ENCODE measurements at places on chromosomes 5 and 9.

- no peak for DNase-seq
Measured at GRCh38 chr5:4855036-4855435, 285.1 kb upstream of the ADAMTS16 start.

DNA sequence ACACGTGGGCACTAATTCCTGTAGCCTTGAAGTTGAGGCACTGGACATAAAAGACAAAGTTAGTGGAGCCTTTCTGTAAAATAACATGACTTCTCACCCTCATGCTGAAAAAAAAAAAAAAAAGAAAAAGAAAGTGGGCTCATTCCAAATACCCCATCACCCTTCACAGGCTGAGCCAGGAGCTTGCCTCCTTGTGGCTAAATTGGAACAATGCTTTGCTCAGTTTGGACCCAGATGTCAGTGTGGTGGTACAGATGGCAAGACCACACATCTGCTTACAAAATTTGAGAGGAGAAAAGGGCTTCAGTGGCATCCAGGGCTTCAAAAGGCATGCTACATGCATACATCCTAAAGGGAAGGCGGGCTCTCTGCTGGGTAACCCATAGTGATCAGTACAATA, 342.8 kb downstream of the EBF1 start:
- DNase-seq, result no peak

GRCh38 chr5:147887930-147888329, 9.4 kb downstream of the SCGB3A2 start:
- no peak for DNase-seq

DNA sequence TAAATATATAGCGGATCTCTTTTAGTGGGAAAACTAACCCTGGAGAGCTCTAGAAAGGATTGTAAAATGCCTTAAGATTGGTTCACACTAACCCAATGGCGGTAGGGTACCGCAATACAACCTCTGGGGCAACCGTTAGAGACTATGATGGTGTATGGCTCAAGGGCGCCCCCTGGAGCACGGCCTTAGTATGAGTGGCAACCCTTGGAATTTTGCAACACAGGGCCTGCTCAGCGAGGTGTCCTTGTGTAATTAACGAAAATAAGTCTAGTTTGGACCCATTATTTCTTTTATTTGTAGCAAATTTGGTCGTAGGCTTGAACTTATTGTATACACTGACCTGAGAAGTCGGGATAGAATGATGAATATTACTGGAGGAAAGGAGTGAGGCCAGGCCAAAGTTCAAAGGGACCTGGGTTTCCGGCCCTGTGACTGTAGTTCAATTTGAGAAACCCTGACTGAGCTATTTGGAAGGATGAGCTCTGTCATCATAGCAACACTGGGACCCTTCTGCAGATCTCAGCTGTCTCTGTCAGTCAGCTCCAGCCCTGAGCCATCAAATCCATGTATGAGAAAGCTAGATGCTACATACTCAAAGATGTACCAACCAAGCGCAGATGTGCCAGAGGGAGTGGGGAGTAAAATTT, 54.8 kb downstream of the CAMK4 start:
- peak; percentile 77 for DNase-seq

DNA sequence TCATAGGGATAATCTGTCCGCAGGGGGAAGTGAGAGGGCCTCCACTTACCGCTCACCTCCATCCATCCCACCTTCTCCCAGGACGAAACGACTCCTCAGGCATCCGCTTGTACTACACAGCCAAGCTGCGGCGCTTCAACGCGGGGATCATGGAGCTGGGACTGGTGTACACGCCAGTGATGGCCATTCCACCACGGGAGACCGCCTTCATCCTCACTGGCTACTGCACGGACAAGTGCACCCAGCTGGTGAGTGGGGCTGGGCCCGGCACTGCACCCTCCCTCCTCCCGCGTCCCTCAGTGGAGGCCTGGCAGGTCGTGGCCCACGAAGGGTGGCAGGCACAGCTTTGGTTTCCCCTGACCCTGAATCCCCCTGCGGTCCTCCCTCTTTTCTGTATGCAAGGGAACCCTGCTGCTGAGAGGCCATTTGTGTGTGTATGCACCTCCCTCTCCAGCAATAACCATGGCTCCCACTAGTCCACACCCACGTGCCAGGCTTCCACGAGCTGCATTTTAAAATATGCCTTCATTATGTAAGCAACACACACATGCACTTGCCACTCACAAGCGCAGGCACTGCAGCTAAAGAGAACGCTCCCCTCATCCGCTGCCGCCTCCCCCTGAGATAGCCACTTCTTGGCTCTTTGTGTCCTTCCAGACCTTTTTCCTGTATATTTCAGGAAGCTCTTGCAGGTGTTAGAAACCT, 11.8 kb downstream of the DBH start:
- no peak for DNase-seq

DNA sequence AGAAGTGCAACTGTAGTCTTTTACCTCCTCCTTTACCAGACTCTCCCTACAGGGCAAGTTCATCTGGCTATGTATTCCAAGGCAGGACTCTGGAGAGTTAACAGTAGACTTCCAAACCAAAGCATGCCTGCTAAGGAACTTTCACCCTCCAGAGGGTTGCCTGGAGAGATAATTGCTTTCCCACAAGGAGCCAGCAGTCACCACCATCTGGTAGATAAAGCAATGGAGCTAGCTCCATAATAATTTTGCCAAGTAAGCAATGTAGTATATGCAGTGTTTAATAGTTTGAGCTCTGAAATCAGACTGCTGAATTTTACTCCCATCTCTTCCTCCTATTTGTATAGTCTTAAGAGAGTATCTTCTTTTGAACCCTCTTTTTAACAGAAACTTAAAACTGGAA, 566.8 kb upstream of the PTGER4 start:
- no peak for DNase-seq

DNA sequence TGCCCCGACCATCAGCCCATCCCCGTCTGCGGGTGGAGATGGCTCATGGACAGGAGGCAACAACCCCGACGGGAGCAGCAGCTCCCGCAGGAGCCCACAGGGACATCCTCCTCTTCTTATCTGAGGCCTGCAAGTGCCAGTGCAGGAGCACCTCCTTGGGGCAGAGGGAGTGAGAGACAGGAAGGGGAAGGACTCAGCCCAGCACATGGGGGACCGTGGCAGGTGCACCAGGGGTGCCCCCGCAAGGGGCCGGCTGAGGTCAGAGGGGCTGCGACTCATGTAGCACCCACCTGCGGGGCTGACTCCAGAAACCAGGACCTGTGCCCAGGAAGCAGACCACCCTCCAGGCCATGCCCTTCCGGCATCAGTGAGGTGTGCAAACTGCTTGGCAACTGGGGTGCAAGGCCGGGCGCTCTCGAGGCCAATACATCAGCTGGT, 259.8 kb upstream of the ADAMTS16 start:
- no peak for DNase-seq

- DNase-seq, result no peak
Measured at GRCh38 chr9:99593610-99594009, 228.1 kb upstream of the NR4A3 start.

GRCh38 chr9:123099042-123099441, 65.6 kb downstream of the GPR21 start:
- no peak for DNase-seq

- DNase-seq, result no peak
Measured at GRCh38 chr9:12667892-12668291, 25.3 kb upstream of the TYRP1 start.

DNA sequence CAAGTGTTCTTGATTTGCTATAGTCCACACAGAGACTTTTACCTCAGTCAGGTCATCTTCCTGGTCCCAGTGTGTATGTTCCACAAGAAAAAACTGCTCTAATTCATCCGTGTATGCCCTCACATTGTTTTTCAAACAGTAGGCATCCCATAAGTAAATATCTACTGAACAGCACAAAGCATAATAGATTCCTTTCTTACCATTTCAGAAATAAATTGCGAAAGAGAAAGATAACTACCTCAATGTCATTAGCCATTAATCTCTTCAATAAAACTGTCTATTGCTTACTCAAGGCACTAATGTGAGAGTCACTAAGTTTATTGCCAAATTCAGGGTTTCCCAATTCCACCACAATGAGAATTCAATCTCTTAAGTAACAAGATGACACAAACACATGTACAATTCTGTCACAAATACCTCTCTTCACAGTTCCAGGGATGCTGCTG, 9.6 kb downstream of the FBXW2 start:
- DNase-seq, result no peak

- DNase-seq, result no peak
Measured at GRCh38 chr9:130054325-130054786, 650 bp downstream of the GPR107 start.

- DNase-seq, result no peak
Measured at GRCh38 chr9:2337627-2338026, 284.0 kb upstream of the VLDLR start.

GRCh38 chr5:133470841-133471240, 141.5 kb downstream of the FSTL4 start:
- DNase-seq, result no peak

- DNase-seq, result no peak
Measured at GRCh38 chr5:5315068-5315980, 107.2 kb upstream of the ICE1 start.

- DNase-seq, result no peak
Measured at GRCh38 chr5:40399349-40399748, 280.4 kb upstream of the PTGER4 start.

GRCh38 chr5:53438486-53439472, 41.6 kb upstream of the FST start:
- DNase-seq, result no peak

DNA sequence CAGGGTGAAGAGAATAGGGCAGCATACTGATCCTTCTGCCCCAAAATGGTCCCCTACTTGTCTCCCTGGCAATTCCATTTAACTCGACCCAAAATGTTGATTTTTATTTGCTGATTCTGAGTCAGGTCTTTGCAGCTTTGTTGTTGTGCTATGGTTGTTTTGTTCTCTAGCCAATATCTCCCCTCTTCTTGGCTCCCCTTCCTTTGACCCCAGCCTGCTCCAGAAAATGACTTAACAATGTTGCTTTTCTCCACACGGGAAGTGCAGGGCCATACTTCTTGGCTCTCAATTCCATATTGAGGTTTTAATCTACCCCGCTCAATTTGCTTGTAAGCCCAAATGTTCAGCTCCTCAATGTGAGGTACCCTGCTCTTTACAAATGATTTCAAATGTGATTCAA, 330.0 kb downstream of the RASEF start:
- DNase-seq, result no peak

DNA sequence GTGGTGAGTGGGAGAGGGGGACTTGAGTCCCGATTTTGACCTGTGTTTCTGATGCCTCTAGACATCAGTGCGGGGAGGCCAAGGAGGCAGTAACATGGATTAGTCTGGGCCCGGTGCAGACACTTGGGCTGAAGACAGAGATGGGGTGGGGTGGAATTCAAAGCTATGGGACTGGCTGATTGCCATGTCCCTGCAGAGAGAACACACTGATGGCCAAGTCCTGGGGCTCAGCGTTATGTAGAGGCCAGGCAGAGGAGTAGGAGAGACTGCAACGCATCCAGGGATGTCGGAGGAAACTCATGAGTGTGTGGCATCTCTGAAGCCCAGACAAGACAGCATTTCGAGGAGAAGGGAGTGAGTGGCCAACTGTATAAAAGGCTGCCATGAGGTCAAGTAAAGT, 30.1 kb downstream of the PSD2 start:
- no peak for DNase-seq

- DNase-seq, result no peak
Measured at GRCh38 chr9:7075154-7075553, 317.4 kb downstream of the KDM4C start.

- DNase-seq, result no peak
Measured at GRCh38 chr9:2260417-2261306, 245.5 kb downstream of the SMARCA2 start.

- no peak for DNase-seq
Measured at GRCh38 chr9:81729135-81729534, 39.8 kb upstream of the TLE1 start.

DNA sequence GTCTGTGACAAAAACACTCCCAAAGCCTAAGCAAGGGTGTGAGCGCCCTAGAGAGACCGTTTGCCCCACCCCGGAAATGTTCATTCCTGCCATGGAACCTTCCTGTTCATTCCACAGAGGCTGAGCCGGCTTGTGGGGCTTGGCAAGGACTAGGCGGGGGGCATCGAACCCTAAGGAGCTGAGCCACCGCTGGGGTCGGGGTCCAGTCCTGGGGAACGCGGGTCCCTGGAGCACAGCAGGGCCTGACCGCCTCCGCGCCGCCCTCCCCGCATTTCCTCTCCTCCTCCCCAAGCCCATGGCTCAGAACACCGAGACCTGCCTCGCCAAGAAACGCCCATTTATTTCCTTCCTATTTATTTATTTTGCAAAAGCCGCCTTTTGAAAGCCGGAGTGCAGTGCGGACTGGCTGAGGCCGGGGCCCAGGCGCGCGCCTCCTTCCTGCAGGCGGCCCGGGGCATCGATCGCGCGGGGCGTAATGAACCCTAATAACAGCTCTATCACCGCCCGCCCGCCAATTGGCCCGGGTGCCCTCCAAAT, 228.9 kb upstream of the IRX4 start:
- DNase-seq, result no peak
